Stimulated activated effector memory CD8-positive, alpha-beta T cell treated with anti-CD3 and anti-CD28 coated beads, Interleukin-12 subunit alpha, Interleukin-12 subunit beta, amount 100 ng/mL, for 72 hours (primary cell): ENCODE measurements at places on chromosomes 1 and 21.

GRCh38 chr1:150281221-150281757, 1.1 kb upstream of the CIART start:
- no peak for DNase-seq

- peak; percentile 83 for DNase-seq
Observed at GRCh38 chr1:83860490-83861221, 138.3 kb downstream of the TTLL7 start.

DNA sequence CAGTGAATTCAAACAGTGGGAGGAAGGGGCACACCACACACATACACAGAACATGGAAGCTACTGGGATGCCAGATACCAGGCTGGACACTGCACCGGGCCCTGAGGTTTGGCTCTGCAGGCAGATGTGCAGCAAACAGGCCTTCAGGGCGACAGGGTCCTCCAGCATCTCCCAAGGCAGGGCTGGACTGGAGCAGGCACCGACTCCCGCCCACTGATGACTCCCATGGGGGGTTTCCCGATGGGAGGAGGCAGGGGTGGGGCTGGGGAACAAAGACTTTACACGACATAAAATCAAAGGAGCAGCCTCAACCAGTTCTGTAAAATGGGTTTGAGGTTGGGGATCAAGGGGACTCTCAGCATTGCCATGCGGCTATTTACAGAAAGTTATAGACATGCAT, 118.1 kb downstream of the SYT2 start:
- DNase-seq, result no peak

GRCh38 chr1:22174446-22175220, 31.7 kb upstream of the WNT4 start:
- no peak for DNase-seq

DNA sequence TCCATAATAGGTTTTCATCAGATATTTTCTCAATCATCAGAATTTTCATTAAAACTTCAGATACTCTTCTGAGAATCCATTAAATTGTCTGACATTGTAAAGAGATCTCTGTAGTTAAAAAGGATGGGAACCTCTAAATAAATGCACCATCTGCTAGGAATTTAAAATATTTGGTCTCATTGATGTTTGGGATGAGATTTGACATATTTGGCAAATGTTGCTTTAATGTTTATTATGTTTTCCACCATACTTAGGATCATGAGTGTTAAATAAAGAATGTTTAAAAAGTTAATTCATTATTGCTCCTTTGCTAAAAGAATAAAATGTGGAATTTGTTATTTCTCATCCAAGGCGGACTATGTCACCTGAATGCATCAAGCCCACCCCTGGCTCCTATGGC, 85.5 kb upstream of the VANGL1 start:
- DNase-seq, result no peak

- DNase-seq, result no peak
Observed at GRCh38 chr1:245707941-245708340, 553.2 kb downstream of the KIF26B start.

DNA sequence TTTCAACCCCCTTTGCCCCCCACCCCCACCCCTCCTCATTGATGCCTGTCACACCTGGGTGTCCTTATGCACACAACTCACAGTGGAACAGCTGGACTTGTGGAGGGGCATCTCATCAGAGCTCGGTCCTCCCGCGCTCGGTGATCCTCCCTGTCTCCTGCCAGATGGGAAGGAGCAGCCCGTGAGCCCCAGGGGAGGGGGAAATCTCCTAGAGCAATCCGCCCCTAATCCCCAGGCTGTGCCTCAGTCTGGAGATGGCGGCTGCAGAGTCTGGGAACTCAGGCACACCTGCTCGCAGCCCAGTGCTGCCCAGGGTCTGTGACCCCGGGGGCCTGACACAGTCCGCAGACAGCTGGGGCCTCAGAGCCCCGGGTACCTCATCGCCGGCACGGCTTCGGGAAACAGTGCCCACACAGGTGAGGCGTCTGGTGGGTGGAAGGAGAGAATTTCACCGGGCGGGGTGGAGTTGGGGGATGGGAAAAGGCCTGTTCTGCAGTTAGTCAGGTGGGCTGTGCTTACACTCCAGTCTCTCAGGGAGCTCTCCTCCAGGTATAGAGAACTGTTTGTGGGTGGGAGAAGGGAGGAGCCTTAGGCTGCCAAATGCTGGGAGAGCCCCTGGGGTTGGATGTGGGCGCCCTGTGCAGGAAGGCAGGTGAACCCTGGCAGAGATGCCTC, 29.3 kb downstream of the TMCC2 start:
- DNase-seq, result no peak

- no peak for DNase-seq
Observed at GRCh38 chr1:235515844-235516512, 11.7 kb upstream of the B3GALNT2 start.

DNA sequence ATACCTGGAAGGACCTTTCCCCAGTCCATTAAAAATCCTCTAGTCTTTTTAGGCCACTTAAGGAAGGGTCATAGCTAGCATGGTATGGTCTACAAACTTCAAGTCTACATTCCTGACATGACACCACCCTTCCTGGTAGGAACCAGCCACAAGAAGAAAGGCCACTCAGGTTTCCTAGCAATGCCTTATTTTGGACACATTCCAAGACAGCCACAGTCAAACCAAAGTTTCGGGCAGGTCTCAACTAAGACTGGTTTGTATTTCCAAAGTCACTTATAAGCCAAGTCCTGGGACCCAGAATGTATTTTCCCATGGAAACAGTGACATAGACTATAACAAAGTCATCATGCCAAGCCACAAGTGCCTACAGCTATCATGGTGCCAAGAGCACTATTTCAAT, 50.6 kb upstream of the SLC44A3 start:
- DNase-seq, result no peak
